ENCODE measurements at places on chromosomes 16 and 17. TPM values are rescaled to one million over a fixed set of nuclear protein-coding genes. Genes with fewer than 3 reads are reported as not detected.

Gene KCNG4
- polyA plus RNA-seq = not detected

Gene RAB26
- polyA plus RNA-seq = 19.1 TPM

Gene TNK1
- 7.4 TPM for polyA plus RNA-seq

Gene RPS6KB1
- 25.4 TPM for polyA plus RNA-seq

Gene GPRC5B
- polyA plus RNA-seq = 46.8 TPM

Gene SUMO2
- polyA plus RNA-seq = 338 TPM

Gene GJC1
- 8.2 TPM for polyA plus RNA-seq

Gene OTOP3
- 13.8 TPM for polyA plus RNA-seq

DNA sequence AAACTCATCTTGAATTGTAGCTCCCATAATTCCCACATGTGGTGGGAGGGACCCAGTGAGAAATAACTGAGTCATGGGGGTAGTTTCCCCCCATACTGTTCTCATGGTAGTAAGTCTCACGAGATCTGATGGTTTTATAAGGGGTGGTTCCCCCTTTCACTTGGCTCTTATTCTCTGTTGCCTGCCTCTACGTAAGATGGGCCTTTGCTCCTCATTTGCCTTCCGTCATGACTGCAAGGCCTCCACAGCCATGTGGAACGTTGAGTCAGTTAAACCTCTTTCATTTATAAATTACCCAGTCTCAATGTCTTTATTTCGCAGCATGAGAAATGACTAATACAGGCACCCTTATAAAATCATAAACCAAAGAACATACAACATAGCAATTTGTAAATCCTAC, 79.0 kb downstream of the XYLT1 start:
- DNase-seq = no peak

GRCh38 chr17:61381537-61381936, 18.1 kb upstream of the TBX2 start:
- DNase-seq = no peak

DNA sequence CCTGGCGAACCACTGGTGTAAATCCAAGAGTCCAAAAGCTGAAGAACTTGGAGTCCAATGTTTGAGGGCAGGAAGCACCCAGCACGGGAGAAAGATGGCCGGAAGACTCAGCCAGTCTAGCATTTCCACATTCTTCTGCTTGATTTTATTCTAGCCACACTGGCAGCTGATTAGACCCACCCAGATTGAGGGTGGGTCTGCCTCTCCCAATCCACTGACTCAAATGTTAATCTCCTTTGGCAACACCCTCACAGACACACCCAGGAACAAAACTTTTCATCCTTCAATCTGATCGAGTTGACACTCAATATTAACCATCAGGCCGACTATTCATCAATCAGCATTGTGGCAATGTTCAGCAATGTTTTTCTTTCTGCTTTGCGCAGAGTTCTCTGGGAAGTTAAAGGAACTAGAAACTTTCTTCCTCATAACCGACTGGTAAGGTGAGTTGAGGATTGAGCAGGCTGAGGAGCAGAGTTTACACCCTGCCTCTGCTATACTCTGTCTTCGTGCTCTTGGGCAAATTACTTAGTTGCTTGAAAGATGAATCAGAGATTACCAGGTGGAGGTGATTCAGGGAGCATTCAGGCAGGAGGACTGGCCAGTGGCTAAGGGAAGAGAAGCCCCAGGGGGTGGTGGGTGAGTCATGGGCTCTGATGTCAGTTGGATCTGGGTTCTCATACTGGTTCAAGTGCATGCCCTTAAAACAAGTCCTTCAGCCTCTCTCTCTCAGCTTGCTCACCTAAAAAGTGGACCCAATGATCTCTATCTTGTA, 28.2 kb upstream of the BRD7 start:
- no peak for DNase-seq

DNA sequence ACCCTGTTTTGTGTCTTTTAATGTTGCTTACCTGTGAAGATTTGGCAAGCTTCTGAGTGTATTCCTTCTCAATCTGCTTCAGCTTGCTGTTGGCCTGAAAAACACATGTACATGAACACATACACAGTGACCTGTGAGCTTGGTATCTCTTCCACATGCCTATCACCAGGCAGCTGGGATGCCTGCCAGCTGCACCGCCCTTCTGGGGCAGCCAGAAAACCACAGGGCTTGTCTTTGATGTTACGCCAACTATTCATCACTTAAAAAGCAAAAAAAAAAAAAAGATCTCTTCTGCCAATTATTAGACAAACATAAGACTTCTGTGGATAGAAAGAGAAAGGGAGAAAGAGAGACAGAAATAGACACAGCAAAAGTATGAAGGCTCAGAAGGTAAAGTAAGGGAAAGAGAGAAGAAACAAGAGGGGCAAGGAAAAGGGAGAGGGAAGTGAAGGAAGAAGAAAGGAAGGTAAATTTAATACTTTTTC, 189.2 kb upstream of the AXIN2 start:
- DNase-seq = peak; percentile 85

- no peak for DNase-seq
These were observed 8.0 kb upstream of the MYH2 start for GRCh38 chr17:10557422-10557821.

DNA sequence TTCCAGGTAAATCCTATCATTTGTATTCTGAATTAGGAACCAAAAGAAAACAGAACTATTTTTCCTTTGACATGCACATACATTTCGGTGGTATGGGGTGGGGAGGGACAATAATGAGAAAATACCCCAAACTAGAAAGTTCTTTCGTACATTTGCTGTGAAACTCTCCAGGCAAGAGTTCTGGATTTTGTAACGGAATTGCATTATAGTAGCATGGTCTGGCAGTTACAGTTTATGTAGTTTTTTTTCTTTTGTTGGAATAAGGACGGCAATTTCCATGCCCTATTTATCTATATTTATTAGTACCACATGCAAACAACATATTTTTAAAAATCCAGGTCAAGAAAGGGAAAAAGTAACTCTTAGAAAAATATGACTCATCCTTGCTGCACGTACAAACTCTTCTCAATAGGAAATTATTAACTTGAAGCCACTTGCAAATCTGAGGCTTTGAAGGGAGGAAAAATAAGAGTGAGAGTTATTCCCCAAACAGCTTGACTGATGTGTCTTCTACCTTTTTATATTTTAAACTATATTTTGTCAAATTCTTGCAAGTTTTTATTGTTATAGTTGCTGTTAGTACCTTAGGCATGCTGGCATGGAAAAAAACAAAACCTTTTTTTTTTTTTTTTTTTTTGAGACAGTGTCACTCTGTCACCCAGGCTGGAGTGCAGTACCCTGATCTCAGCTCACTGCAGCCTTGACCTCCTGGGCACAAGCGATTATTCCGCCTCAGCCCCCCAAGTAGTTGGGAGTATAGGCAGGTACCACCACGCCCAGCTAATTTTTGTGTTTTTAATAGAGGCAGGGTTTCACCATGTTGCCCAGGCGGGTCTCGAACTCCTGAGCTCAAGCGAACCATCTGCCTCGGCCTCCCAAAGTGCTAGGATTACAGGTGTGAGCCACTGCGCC, 69.3 kb downstream of the WWP2 start:
- no peak for DNase-seq

DNA sequence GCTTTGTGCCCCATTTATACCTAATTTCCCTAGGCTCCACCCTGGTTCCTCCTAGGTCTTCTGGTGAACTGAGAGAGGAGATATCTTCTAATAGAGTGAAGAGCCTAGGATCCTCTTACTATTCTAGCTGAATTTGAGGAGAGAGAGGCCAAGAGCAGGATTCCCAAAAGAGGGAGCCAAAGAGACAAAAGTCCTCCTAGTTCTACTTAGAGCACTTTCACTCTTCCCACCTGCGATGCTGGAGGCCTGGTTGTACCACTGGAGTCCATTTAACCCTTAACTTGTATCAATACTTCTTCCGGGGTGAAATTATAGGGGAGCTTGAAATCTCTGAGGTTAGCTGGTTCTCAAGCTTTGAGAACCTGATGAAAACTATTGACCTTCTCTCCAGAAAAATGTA, 3.4 kb upstream of the SSH2 start:
- DNase-seq = no peak

- DNase-seq = no peak
These were observed 2.8 kb downstream of the TAF1C start for GRCh38 chr16:84183911-84184591.

GRCh38 chr17:42512246-42512645, 23.8 kb upstream of the NAGLU start:
- no peak for DNase-seq

- DNase-seq = no peak
These were observed 557.4 kb upstream of the PSMD7 start for GRCh38 chr16:73739049-73739769.
